Aorta (tissue), 5 donors: ENCODE measurements at places on chromosomes 2 and 18. TPM values are rescaled to one million over a fixed set of nuclear protein-coding genes. Genes with fewer than 3 reads are reported as not detected.

DNA sequence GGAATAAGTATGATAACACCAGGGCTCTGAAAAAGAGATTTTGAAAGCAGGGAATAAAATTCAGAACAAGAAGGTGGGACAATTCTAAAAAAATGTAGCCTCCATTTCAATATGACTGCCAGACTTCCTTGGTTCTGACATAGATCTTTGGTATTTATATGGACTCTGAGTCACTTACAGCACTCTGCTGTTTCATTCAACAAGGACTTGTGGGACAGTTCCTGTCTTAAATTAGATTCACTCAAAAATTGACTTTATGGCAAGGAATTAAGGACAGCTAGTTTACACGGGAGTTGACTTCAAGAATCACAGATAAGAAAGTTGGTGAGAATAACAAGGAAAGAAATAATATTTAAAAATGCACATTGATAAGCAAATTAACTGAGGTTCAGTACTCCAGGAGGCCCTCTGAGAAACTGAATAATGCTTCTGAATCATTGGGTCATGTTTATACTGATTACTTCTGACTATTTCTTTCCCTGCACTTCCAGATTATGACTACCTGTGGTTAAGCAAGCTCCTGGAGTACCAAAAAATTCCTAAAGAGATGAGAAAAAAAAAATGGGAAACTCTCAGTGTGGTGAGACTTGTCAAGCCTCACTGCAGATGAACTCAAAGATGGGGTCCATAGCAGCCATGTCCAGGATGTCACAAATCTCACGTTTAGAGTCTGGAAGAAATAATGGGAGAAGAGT is 828.3 kb upstream of the PIK3C3 start:
- no peaks in the 10 kb centered on the region for H3K4me1 ChIP-seq
- peaks cover 1% of the 10 kb centered on the region for H3K27me3 ChIP-seq
- H3K27ac ChIP-seq, result no peak overlapping the region

DNA sequence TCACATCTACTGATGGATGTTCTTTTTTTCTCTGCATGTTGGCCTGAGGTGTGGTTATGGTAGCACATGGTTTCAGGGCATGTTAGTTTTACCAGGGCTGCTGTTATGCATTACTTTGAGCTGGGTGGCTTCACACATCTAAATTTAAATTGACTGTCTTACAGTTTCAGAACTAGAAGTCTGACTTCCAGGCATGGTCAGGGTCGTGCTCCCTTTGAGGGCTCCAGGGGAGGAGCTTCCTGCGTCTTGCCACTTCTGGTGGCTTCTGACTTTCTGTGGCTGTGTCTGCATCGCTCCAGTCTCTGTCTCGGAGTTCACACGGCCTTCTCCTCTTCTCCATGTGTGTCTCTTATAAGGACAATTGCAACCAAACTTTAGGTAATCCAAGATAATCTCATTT is 143.9 kb downstream of the GALR1 start:
- no peak overlapping the region for H3K4me3 ChIP-seq
- no peak for DNase-seq
- no peaks in the 10 kb centered on the region for H3K27me3 ChIP-seq
- no peaks in the 10 kb centered on the region for H3K36me3 ChIP-seq
- H3K4me1 ChIP-seq, result no peaks in the 10 kb centered on the region
- no peak overlapping the region for H3K27ac ChIP-seq

- H3K36me3 ChIP-seq, result no peaks in the 10 kb centered on the region
- no peaks in the 10 kb centered on the region for H3K27me3 ChIP-seq
- H3K4me3 ChIP-seq, result no peak overlapping the region
- DNase-seq, result no peak
- H3K4me1 ChIP-seq, result peaks cover 2% of the 10 kb centered on the region
Measured at GRCh38 chr2:29841386-29842004, 79.9 kb downstream of the ALK start.

DNA sequence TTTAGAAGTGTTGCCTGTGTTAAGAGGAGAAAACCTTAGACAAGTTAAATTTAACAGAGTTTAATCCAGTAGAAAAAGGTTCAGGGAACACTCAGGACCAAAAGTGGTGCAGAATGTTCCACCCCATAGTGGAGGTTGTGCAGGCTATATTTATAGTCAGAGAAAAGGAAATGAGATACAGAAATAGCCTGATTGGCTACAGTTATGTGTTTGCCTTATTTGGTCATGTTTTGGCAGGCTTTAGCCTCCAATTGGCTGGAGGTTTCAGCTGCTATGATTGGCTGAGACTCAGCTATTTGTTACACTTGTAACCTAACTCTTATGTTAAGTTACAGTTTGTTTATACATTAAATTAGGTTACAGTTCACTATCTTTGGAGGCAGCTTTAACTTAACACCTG is 4.2 kb downstream of the STAMBP start:
- H3K36me3 ChIP-seq, result peaks cover 2% of the 10 kb centered on the region
- H3K4me3 ChIP-seq, result no peak overlapping the region
- H3K27ac ChIP-seq, result no peak overlapping the region
- H3K27me3 ChIP-seq, result no peaks in the 10 kb centered on the region

GRCh38 chr2:38552259-38552658 is 50.5 kb downstream of the HNRNPLL start:
- no peak overlapping the region for H3K27ac ChIP-seq
- no peaks in the 10 kb centered on the region for H3K4me1 ChIP-seq
- no peak overlapping the region for H3K4me3 ChIP-seq

DNA sequence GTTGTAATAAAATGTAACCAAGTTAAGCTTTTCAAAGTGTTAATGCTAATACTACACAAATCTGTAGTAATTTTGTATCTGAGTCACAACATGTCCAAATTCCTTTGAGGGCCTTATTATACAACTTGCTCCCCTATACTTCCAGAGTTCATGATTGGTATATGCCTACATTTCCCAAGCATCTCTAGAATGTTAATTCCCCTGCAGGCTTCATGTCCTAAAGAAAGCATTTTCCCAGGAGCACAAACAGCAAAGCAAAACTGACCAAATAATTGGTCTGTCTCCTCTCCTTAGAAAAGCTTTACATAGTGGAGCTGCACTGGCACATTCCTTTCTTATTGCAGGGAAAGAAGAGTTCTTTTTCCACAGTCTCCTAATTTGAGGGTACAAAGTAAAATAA is 3.7 kb downstream of the ALS2 start:
- H3K36me3 ChIP-seq, result no peaks in the 10 kb centered on the region
- no peak overlapping the region for H3K27ac ChIP-seq
- DNase-seq, result no peak
- no peak overlapping the region for H3K4me3 ChIP-seq
- H3K4me1 ChIP-seq, result no peaks in the 10 kb centered on the region

DNA sequence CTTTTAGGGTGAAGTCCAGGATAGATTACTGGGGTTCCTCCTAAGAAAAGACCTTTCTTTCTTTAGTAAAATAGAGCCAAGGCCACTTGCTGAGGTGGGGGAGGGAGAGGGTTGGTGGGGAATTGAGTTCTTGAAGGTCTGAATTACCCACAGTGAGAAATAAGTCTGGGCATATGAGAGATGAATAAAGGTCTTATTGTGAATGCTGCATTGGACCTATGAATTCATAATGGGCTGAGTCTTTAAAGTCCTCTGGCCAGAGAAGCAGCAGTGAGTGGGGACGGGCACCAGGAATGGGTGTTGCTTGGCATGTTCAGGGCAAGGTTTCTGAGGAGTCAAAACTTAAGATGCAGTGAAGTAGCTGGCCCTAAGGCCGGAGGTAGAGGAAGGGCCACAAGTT is 10.5 kb downstream of the MAPRE3 start:
- no peak overlapping the region for H3K4me3 ChIP-seq
- no peak overlapping the region for H3K27ac ChIP-seq
- no peak for DNase-seq

GRCh38 chr2:224860786-224861185 is 144.6 kb upstream of the CCDC195 start:
- H3K27ac ChIP-seq, result no peak overlapping the region
- no peaks in the 10 kb centered on the region for H3K27me3 ChIP-seq
- DNase-seq, result no peak
- H3K4me3 ChIP-seq, result no peak overlapping the region
- H3K4me1 ChIP-seq, result peaks cover 2% of the 10 kb centered on the region
- H3K36me3 ChIP-seq, result no peaks in the 10 kb centered on the region

DNA sequence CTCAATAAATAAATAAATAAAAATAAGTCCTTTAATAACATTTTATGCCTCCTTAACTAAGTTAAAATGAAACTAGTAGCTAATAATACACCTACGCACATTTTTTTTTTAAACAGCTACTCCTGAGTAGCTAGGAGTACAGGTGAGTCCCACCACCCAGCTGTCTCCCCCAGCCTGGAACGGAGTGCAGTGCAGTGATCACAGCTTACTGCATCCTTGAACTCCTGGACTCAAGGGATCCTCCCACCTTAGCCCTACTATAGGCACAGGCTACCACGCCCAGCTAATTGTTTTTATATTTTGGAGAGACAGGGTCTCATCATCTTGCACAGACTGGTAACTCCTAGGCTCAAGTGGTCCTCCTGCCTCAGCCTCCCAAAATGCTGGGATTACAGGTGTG is 28.4 kb downstream of the YWHAQ start:
- H3K4me3 ChIP-seq, result no peak overlapping the region
- no peaks in the 10 kb centered on the region for H3K27me3 ChIP-seq
- H3K36me3 ChIP-seq, result peaks cover 4% of the 10 kb centered on the region
- H3K4me1 ChIP-seq, result no peaks in the 10 kb centered on the region
- H3K27ac ChIP-seq, result no peak overlapping the region

DNA sequence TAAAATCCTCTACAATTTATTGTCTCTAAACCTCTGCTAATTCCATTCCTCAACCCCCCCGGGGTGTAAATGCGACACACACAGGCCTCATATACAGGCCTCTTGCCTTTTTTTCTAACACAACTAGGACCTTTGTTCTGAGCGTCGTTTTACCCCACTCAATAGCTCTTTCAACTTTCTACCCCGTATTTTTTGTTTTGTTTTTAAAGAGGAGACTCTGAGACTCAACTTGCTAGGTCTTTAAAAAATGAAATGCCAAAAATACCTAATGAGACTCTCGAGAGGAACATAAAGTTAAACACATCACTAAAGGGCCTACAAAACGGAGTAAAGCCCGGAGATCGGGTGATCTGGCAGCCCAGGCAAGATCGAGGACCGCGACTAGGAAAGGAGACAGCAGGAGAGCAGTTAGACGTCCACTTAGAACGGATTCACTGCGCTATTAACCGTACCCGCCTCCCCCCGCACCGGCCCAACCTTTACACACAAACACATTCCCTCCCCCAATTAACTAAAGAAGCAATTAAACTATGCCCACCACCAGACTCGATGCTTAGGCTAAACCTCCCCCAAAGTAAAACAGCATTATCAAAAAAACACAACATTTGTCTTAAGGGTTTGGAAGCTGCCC is 1.7 kb downstream of the TRIP12 start:
- H3K4me3 ChIP-seq, result peak overlapping the region; percentile 62
- peaks cover 5% of the 10 kb centered on the region for H3K4me1 ChIP-seq

GRCh38 chr2:75788154-75788553 is 77.4 kb upstream of the GCFC2 start:
- H3K4me3 ChIP-seq, result no peak overlapping the region
- DNase-seq, result no peak
- no peak overlapping the region for H3K27ac ChIP-seq
- H3K4me1 ChIP-seq, result no peaks in the 10 kb centered on the region

- H3K4me1 ChIP-seq, result peaks cover 4% of the 10 kb centered on the region
- no peaks in the 10 kb centered on the region for H3K27me3 ChIP-seq
- DNase-seq, result no peak
- H3K27ac ChIP-seq, result peak overlapping the region; percentile 99
Measured at GRCh38 chr18:22186484-22186971, 17.1 kb downstream of the GATA6 start.

EIPR1 gene
- total RNA-seq, result 13.7 TPM

DSC2 gene
- total RNA-seq, result 6.8 TPM

ERFE gene
- 2.5 TPM for total RNA-seq

HTR2B gene
- 2.0 TPM for total RNA-seq
